ENCODE measurements at places on chromosomes 6 and 20.

- peak; percentile 51 for DNase-seq
- no peaks in the 10 kb centered on the region for H3K4me1 ChIP-seq
- no peaks in the 10 kb centered on the region for H3K36me3 ChIP-seq
These were observed 26.9 kb downstream of the BFSP1 start for GRCh38 chr20:17504066-17504897.

- H3K4me3 ChIP-seq = no peak overlapping the region
- H3K27ac ChIP-seq = no peak overlapping the region
- H3K4me1 ChIP-seq = 0 out of 2 replicates have a peak, but pooled peaks cover 2% of the 10 kb centered on the region
- H3K36me3 ChIP-seq = no peaks in the 10 kb centered on the region
These were observed 216.1 kb upstream of the SGK1 start for GRCh38 chr6:134533991-134534390.

GRCh38 chr20:61347443-61347842 lies 95.4 kb downstream of the CDH4 start:
- no peaks in the 10 kb centered on the region for H3K27me3 ChIP-seq
- peaks cover 4% of the 10 kb centered on the region for H3K4me1 ChIP-seq
- no peak overlapping the region for H3K4me3 ChIP-seq
- H3K36me3 ChIP-seq = no peaks in the 10 kb centered on the region
- DNase-seq = no peak
- no peak overlapping the region for H3K27ac ChIP-seq

GRCh38 chr6:134436950-134437349 lies 119.0 kb upstream of the SGK1 start:
- DNase-seq = no peak
- H3K36me3 ChIP-seq = no peaks in the 10 kb centered on the region
- no peaks in the 10 kb centered on the region for H3K27me3 ChIP-seq
- H3K27ac ChIP-seq = no peak overlapping the region
- no peaks in the 10 kb centered on the region for H3K4me1 ChIP-seq

DNA sequence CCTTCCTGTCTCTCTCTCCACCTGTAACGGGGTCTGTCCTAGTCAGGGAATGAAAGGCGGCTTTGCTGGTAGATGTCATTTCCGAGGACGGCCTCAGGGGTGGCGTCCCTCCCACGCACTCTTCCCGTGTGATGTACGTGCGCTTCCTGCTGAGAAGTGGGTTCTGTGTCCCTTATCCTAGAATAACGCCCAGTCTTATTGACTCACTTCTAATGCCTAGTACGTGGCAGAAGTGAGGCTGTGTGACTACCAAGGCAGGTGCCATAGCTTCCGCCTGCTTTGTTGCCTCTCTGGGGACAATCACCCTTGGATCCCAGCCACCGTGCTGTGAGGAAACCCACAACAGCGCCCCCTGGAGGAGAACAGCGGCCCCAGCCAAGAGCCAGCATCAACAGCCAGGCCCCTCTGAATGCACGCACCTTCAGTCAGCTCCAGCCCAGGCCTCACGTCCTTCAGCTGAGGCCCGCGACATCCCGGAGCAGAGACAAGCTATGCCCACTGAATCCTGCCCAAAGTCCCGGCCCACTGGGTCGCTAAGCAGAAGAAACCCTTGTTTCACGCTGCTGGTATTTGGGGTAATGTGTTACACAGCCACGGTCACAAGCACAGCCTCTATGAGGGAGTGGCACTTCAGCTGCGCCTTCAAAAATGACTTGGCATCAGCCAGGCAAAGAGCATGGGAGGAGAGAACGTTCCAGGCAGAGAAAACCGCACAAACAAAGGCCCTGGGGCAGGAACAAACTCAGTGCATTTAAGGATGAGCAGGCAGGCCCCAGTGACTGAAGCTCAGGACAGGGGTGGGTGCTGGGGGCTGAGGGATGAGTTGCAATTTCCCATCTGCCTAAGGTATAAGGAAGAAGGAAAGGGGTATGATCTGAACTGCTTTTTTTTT lies 224.2 kb downstream of the NFATC2 start:
- H3K4me1 ChIP-seq = peaks cover 3% of the 10 kb centered on the region
- peaks cover 3% of the 10 kb centered on the region for H3K36me3 ChIP-seq
- H3K27ac ChIP-seq = no peak overlapping the region
- peak; percentile 91 for DNase-seq

DNA sequence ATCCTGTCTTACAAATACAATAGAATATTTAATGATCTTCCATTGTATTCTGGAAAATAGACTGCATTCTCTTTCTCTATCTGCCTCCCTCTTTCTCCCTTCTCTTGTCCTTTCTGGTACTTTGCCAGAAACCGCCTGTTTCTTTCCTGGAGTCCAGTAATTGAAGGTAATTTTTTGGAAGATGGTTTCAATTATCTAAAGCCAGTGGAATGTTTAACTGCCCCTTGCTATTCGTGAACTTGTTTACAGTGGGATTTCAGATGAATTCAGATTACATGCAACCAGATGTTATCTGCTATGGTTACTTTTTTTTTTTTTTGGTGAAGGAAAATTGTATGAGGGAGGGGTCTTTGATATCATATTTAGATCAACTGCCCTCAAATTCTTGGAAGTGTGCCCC lies 655.5 kb upstream of the FLRT3 start:
- no peak overlapping the region for H3K4me3 ChIP-seq
- H3K36me3 ChIP-seq = no peaks in the 10 kb centered on the region
- H3K27me3 ChIP-seq = no peaks in the 10 kb centered on the region
- DNase-seq = no peak

GRCh38 chr20:59322585-59323454 lies 22.4 kb downstream of the EDN3 start:
- peaks cover 2% of the 10 kb centered on the region for H3K36me3 ChIP-seq
- no peaks in the 10 kb centered on the region for H3K4me1 ChIP-seq
- H3K27ac ChIP-seq = no peak overlapping the region
- no peak overlapping the region for H3K4me3 ChIP-seq

DNA sequence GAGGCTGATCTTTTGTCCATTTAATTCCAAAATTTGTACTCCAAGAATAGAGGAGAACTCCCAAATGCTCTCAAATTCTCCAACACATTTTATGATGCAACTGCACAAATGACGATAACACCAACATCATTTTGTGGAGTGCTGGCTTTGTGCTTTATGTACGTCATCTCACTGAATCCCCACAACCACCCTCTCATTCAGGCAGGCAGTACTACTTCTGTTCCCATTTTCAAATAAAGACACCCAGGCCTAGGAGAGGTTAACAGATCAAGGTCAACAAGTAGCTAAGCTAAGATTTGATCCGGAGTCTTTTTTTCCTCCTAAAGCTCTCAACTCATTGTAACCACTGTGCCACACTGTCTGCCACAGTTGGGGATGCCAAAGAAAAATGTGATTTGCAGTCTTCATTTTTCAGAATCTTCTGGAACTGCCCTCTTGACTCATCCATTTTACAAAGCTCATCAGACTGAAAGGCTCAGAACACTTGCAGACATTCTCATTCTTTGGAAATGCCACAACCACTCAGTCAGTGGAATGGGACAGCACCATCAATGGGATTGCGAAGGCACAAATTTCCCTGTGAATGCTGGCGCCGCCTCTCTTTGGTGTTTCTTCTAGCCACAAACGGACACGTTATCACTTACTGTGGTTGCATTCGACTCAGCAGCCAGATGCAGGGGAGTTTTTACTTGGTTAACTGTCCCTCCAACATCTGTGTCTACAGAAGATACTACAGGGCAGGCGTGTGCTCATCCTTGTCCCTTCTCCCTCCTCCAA lies 184.4 kb downstream of the GJA10 start:
- H3K36me3 ChIP-seq = no peaks in the 10 kb centered on the region
- no peak overlapping the region for H3K27ac ChIP-seq
- H3K27me3 ChIP-seq = no peaks in the 10 kb centered on the region
- no peaks in the 10 kb centered on the region for H3K4me1 ChIP-seq
- DNase-seq = no peak

- no peaks in the 10 kb centered on the region for H3K27me3 ChIP-seq
- no peak overlapping the region for H3K27ac ChIP-seq
- no peak for DNase-seq
- H3K4me1 ChIP-seq = no peaks in the 10 kb centered on the region
- H3K4me3 ChIP-seq = no peak overlapping the region
These were observed 17.4 kb upstream of the RAB32 start for GRCh38 chr6:146526192-146526591.

DNA sequence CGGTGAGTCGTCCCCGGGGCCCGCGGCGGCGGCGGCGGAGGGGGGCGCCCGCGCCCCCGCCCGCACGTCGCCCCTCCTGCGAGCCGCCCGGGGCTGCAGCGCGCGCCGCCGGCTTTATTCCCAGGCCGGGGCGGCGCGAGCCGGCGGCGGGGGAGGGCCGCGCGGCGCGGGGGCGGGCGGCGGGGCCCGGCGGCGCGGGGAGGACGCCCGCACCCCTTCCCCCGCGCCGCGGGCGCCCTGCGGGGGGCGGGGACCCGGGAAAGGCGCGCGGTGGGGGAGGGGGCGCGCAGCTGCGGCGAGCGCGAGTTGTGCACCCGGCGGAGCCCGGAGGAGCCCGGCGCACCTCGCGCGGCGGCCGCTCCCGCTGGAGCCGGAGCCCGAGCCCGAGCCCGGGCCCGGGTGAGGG lies 646 bp downstream of the HMGA1 start:
- peaks cover 13% of the 10 kb centered on the region for H3K4me1 ChIP-seq
- H3K27me3 ChIP-seq = no peaks in the 10 kb centered on the region
- DNase-seq = no peak

DNA sequence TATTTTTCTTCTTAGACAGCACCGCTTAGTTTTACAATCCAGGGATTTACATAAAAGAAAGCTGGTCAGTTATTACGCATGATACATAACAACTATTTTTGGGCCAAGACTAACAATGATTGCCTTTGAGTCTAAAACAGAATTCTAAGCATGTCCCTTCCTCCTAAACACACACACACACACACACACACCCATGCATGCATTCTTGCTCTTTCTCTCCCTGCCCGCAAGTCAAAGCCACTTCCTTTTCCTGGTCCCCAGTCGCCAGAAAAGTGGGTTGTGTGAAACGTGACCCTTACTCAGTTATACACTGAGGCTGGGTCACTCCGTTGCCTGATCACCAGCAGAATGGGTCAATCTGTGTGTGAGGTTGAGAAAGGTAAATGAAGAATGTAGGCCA lies 31.4 kb downstream of the FYN start:
- no peak overlapping the region for H3K27ac ChIP-seq
- peaks cover 21% of the 10 kb centered on the region for H3K4me1 ChIP-seq
- no peak for DNase-seq
- H3K36me3 ChIP-seq = no peaks in the 10 kb centered on the region

GRCh38 chr6:142339113-142339512 lies 37.3 kb downstream of the ADGRG6 start:
- H3K27ac ChIP-seq = no peak overlapping the region
- no peaks in the 10 kb centered on the region for H3K27me3 ChIP-seq
- no peak for DNase-seq
- H3K4me1 ChIP-seq = no peaks in the 10 kb centered on the region

DNA sequence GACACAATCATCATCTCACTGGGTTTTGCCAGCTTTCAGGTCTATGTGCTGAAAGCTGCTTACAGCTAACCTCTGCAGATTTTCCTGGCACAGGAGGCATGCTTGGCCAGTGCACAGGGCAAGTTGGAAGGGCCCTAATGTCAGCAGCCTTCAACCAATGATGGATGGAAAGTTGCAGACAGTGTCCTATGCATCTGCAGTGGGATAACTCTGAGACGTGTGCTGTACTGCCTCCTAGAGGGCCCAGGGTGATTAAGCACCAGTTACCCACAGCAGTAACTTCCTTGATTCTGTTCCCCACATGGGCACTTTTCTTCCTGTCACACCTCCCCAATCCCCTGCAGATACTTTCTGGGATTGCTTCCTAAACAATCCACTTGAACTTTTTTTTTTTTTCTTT lies 38.6 kb downstream of the OVOL2 start:
- no peak overlapping the region for H3K4me3 ChIP-seq
- H3K27ac ChIP-seq = no peak overlapping the region
- no peaks in the 10 kb centered on the region for H3K4me1 ChIP-seq
- H3K36me3 ChIP-seq = peaks cover 12% of the 10 kb centered on the region
- peak; percentile 67 for DNase-seq

- no peak overlapping the region for H3K4me3 ChIP-seq
- H3K27ac ChIP-seq = no peak overlapping the region
- H3K4me1 ChIP-seq = no peaks in the 10 kb centered on the region
- no peaks in the 10 kb centered on the region for H3K27me3 ChIP-seq
- no peak for DNase-seq
- no peaks in the 10 kb centered on the region for H3K36me3 ChIP-seq
These were observed 142.1 kb upstream of the RSPO3 start for GRCh38 chr6:126976253-126976797.

- no peaks in the 10 kb centered on the region for H3K4me1 ChIP-seq
- no peak overlapping the region for H3K27ac ChIP-seq
- no peak for DNase-seq
- no peaks in the 10 kb centered on the region for H3K36me3 ChIP-seq
- H3K4me3 ChIP-seq = no peak overlapping the region
- H3K27me3 ChIP-seq = no peaks in the 10 kb centered on the region
These were observed 775.8 kb downstream of the MAFB start for GRCh38 chr20:39913274-39913673.

DNA sequence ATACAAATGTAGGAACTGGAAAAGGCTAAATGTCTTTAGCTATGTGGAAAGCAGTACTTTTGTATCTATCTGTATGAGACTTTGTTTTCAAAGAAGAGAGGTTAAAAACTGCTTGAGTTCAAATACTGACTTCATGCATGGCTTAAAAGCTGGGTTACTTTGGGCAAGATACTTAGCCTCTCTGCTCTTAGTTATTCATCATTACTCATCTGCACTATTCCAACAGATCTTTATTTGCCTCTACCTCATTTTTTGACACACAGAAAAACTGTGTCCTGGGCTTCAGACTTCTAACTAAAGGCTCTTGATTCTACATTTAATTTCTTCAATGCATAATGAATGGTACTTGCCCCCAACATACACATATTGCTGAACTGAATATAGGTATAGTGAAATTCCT lies 114.8 kb downstream of the DST start:
- no peak overlapping the region for H3K4me3 ChIP-seq
- peaks cover 34% of the 10 kb centered on the region for H3K36me3 ChIP-seq
- H3K27me3 ChIP-seq = no peaks in the 10 kb centered on the region
- no peak overlapping the region for H3K27ac ChIP-seq
- peaks cover 3% of the 10 kb centered on the region for H3K4me1 ChIP-seq

GRCh38 chr6:45376310-45377042 lies 1.3 kb downstream of the SUPT3H start:
- no peak for DNase-seq
- H3K27me3 ChIP-seq = no peaks in the 10 kb centered on the region
- H3K4me1 ChIP-seq = no peaks in the 10 kb centered on the region
- H3K4me3 ChIP-seq = peak overlapping the region; percentile 95
- no peaks in the 10 kb centered on the region for H3K36me3 ChIP-seq
- H3K27ac ChIP-seq = no peak overlapping the region

DNA sequence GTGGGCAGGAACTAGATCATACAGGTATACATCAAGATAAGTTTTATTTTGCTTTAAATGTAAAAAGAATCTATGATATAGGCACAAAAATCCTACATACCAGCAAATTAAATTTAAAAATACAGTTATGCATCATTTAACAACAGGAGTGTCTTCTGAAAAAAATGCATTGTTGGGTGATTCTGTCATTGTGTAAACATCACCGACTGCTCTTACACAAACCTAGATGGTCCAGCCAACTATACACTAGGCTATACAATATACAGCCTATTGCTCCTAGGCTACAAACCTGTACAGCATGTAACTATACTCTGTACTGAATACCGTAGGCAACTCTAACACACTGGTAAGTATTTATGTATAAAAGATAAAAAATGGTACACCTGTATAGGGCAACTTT lies 139.4 kb downstream of the RNGTT start:
- DNase-seq = no peak
- H3K27me3 ChIP-seq = no peaks in the 10 kb centered on the region
- no peaks in the 10 kb centered on the region for H3K4me1 ChIP-seq
- peaks cover 17% of the 10 kb centered on the region for H3K36me3 ChIP-seq
- no peak overlapping the region for H3K27ac ChIP-seq

- H3K27me3 ChIP-seq = no peaks in the 10 kb centered on the region
- no peaks in the 10 kb centered on the region for H3K4me1 ChIP-seq
- no peaks in the 10 kb centered on the region for H3K36me3 ChIP-seq
- H3K4me3 ChIP-seq = no peak overlapping the region
These were observed 278.5 kb downstream of the KHDC1L start for GRCh38 chr6:72946774-72947173.

All from H9 (cell line).